Heart left ventricle (tissue), 16 donors: ENCODE measurements at places on chromosomes 1 and 21.
A peak's percentile ranks its signal among the peaks of the same experiment; 100 is the strongest.

GRCh38 chr1:6747674-6748073, 37.6 kb upstream of the CAMTA1 start:
- DNase-seq = no peak

DNA sequence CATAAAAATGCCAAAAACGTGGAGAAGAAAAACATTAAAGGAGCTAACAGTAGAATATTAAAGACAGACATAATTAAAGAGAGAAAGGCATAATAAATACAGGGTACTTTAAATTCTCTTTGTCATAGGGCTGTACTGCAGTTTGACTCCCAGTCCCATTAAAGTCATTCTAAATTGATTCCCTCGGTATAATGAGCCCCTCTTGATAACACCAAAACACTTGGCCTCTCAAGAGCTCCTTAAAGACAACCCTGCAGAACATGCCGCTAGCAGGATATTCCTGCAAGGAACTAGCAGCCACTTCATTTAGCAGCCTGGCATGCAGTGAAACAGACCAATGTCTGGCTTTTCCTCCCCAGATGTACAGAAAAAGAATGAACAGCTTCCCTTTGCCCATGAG, 273.8 kb upstream of the ESRRG start:
- no peak for DNase-seq

- DNase-seq = no peak
Measured at GRCh38 chr1:187038784-187039183, 210.0 kb downstream of the PLA2G4A start.

- no peak for DNase-seq
Measured at GRCh38 chr1:111476761-111477309, 3.1 kb downstream of the C1orf162 start.

GRCh38 chr1:86191958-86192357, 35.4 kb upstream of the COL24A1 start:
- no peak for DNase-seq

DNA sequence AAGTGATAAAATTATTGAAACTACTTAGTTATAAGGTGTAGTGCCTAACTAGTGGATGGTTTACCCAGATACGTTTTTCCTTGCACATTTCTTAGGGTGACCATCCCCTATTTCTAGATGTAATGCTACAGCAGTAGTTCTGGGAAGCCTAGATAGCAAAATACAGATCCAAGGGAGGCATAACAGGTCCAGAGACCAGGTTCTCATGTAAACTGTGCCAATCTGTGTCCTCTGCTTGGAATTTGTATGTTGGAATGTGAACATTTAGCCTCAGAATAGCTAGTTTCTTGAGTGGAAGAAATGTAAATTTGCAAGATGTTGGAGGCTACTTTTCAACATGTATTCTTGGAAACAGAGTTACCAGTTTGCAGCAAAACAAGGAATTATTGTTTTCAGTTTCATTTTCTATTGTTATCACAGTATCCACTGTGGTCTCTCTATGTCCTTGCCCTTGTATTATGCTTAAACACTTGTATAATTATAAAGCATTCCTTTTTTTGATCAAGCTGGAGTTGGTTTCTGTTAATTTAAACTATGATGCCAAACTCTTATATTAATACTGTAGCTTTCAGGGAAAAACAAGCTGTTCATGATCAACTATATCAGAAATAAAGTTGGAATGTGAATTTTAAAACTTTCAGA, 102.0 kb upstream of the BRINP3 start:
- DNase-seq = no peak

DNA sequence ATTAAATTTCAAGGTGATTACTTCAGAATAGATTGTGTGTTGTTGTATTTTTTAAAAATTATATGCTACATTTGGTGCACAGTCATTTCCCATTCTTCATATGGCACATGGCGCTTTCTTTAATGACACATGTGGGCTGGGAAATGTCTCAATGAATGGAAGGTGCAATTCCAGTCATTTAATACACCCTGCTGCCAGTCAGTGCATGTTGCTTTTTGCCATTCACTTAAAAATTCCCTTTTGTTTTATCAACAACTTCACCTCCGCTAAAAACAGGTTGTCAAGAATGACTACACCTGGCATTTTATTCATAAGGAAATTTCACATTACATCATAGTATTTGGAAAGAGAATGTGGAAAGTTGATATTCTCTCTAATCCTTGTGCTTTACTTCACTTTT, 716.4 kb upstream of the ADAMTS5 start:
- no peak for DNase-seq

GRCh38 chr1:204130981-204131892, 20.6 kb downstream of the ETNK2 start:
- no peak for DNase-seq

GRCh38 chr21:41761211-41761933, 5.5 kb downstream of the RIPK4 start:
- DNase-seq = peak; percentile 64

DNA sequence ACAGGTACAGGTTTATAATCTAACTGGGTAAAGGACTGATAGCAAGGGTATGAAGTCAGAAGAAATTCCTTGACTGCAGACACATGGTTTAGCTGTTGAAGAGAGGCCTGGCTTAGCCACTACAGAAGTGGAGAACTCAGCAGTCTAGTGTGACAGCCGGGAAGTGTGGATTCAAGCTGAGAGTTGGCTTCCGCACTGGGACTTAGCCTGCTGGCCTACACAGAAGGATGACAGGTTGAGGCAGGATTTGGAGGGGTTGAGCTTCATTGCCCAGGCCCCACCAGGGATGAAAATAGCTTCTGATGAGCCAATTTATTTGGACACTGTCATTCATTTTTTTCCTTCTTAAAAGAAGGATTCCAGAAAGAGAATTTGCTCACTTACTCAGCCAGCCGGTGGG, 284.4 kb downstream of the PCP4 start:
- DNase-seq = no peak

DNA sequence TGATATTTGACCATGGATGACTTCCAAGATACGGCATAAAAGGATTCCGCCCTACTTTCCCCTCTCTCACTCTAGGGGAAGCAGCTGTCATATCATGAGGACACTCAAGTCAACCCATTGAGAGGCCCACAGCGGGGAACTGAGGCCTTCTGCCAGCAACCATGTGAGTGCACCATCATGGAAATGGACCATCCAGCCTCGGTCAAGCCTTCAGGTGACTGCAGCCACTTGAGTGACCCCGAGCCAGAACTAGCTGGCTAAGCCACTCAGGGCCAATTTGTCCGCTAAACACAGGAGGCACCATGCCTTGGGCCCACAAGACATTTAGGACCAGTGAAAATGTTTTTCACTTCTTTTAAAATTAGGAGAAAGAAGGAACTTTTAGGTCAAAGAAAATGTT, 11.1 kb upstream of the GJB5 start:
- no peak for DNase-seq

DNA sequence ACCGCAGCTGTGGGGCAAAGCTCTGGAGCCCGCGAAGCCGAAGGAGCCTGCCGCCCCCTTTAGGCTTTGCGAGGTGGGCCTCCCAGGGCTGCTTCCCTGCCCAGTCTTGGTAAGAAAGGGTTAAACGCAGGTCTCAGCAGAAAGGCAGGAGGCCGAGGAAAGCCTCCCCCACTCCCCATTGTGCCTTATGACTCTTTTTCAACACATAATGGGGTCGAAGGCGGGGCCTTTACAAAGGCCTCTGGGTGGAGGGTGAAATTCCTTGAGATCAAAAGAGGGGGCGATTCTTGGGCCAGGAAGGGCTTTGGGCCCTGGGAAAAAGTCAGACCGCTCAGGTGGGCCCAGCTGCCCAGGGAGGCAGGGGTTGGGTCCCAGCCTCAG, 880 bp downstream of the ALPL start:
- DNase-seq = no peak

- no peak for DNase-seq
Measured at GRCh38 chr1:80594013-80594412, 1206.7 kb upstream of the ADGRL2 start.

- DNase-seq = peak; percentile 13
Measured at GRCh38 chr1:245825128-245825901, 670.5 kb downstream of the KIF26B start.

DNA sequence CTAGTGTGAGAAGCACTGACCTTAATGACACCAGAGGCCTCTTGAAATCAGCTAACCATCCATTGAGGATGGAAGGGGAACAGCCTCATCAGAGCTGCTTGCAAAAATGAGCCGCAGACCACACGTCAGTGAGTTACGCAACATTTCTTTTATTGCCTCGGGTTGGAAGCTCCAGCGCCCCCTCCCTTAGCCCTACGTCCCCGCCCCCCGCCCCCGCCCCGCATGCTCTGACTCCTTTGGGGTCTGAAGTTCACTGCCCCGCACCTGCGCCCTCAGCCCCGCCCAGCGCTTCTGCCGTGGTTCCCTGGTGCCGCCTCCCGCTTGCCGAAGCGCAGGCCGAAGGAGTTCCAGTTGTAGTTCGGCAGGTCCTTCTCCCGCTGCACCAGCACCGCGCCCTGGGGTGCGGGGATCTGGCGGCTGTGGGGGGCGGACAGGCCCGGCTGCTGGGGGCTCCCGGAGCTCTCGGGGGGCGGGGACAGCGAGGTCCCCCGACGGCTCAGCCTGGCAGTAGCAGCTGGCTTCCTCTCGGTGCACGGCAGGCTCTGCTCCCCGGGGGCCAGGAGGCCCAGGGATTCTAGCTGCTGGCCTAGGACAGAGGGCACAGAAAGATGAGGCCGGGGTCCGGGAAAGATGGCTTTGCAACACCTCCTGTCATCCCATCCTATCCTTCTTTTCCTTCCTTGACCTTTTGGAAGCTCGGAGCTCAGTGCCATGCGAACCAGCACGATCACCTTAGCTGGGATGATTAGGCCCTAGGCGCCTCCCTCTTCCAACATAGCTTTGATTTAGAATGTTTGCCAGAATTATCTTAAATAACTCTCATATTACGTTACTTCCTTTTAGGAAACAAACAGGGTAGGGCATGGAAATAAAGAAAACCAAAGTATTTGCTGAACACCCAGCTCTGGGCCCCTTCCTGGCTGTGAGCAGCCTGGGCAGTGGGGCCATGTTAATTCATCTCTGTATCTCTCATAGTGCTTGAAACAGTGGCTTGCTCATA, 5.8 kb downstream of the KISS1 start:
- DNase-seq = no peak

- DNase-seq = no peak
Measured at GRCh38 chr1:187873126-187873525, 1044.4 kb downstream of the PLA2G4A start.

- no peak for DNase-seq
Measured at GRCh38 chr21:14071902-14072734, 138.6 kb downstream of the LIPI start.

DNA sequence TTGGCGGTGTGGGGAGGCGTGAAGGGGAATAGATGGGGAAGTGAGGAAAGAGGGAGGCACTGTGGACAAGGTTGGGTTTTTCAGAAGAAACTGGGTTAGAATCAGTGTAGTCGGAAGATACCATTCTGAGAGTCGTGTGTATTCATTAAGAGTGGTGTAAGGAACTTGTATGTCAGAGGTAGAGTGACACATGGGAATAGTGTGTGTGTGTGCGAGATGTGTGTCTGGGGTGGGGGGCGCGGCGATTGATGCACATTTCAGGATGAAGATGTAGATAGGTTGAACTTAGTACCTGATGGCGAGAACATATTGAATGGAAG, 878 bp downstream of the SMG7 start:
- no peak for DNase-seq

DNA sequence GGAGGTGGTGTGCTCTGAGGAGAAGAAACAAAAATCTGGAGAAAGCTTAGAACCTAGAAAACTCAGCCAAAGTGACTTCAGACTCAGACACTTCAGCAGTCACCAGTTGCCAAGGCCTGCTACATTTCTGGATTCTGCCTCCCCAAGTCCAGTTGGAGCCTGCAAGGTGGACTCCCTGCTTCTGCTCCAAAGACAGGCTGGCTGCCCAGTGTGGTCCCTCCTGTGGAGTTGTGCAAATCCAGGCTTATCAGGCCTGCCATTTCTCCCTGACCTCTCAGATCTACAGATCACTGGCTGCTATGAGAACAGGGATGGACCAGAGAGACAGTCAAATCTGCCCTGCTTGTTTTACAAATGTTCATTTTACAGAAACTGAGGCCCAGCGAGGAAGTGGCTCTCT, 9.9 kb downstream of the CACHD1 start:
- no peak for DNase-seq

DNA sequence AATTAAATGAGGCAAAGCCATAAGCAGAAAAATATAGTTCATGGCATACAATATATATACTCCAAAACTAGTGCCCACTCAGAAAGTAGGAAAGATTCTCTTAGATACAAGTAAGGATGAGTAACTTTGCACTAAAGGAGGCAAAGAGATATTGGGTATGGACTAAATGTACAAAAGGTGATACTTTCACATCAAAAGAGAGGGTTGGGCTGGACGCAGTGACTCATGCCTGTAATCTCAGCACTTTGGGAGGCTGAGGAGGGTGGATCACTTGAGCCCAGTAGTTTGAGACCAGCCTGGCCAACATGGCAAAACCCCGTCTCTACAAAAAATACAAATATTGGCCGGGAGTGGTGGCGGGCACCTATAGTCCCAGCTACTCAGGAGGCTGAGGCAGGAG, 6.7 kb downstream of the KYAT3 start:
- DNase-seq = no peak

- DNase-seq = no peak
Measured at GRCh38 chr1:55420026-55420425, 204.9 kb upstream of the USP24 start.

GRCh38 chr1:163668472-163668871, 346.7 kb downstream of the NUF2 start:
- no peak for DNase-seq

GRCh38 chr1:108746382-108747170, at the start of gene STXBP3:
TSS of gene STXBP3 (plus strand) at chr1:108746674. CDS start at chr1:108746738, 64 bp downstream.
- DNase-seq = peak; percentile 99

DNA sequence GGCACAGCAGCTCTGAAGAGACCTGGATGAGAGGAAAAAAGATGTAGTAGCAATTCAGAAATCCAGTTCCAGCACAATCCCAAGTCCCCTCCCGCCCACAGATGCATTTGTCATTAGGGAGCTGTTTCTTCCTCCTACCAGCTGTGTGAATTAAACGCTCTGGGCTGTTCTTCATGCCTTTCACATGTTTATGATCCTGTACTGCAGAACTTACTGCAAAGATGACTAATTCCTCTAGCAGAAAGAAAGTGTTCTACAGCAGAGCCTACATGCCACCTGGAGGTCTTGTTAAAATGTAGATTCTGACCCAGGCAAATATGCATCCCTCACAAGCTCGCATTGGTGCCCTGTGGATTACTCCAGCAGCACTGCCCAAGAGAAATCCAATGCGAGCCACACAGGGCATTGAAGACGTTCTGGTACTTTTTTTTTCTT, 6.5 kb downstream of the ENO1 start:
- DNase-seq = no peak

DNA sequence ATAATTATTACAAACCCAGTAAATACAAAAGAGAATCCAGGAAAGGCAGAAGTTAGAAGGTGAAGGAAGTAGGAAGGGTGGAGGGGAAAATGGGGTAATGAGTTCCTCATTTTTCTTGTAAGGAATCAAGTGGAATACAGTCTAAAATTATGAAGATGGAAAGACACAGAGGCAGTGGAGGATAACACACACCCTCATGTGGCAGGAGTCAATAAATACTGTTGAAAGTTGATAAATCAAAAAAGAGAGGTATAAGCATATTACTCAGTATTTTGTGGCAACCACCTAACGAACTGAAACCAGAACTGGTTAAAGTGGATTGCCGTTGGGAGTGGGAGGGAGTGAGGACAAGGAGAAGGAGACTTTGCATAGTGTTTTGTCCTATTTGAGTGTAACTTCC, 78.6 kb upstream of the SLC44A3 start:
- no peak for DNase-seq
